ENCODE measurements at places on chromosomes 7 and 10.

GRCh38 chr10:93568105-93568390, 1.6 kb downstream of the FFAR4 start:
- DNase-seq: no peak

DNA sequence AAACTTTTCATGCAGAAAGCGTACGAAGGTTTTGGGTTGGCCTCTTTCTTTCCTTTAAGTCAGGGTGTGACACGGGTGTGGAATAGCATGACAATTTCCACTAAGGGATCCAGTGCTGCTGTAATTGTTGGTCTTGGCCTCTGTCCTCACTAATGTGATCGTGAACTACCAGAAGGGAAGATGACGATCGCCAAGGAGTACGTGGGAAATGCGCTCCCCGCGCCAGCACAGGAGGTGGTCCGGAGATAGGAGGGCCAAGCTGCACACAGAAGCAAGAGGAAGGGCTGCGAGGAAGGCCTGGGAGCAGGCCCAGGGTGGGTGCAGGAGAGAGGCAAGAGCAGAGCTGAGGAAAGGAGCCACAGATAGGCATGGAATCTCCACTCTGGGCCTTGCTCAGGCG, 79.7 kb upstream of the PODXL start:
- DNase-seq: no peak

- no peak for DNase-seq
Measured at GRCh38 chr7:8885480-8886000, 452.1 kb downstream of the NXPH1 start.

DNA sequence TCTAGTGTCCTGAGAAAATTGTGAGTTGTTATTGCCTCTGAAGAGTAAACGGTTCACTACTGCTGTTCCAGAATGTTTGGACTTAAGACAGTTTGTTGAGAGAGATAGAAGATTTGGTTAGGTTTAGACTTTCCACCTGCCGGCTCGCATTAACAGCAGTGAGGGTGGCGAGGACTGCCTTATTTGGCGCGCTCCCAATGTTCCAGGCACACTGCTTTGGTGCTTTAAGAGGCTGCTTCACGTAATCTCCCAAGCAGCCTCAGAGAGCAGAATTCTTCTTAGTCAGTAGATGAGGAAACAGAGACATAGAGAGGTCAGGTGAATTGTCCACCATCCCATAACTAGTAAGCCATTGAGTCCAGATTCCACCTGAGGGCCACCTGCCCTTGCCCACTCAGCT, 41.1 kb downstream of the GLRX3 start:
- no peak for DNase-seq

DNA sequence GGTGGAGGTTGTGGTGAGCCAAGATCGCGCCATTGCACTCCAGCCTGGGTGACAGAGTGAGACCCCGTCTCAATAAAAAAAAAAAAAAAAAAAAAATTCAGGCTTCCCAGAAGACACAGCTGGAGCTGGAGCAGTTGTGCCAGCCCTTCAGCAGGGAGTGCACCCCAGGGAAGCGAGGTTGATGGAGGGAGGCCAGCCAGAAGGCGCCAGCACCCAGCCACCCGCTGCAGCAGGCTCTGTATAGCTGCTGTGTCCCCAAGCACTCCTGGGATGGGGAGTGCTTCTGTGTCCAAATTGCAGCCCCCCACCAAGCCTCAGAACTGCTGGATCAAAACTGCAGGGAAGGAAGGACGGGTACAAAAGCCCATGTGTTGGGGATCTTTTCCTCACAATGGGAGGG, 47.8 kb downstream of the COBL start:
- no peak for DNase-seq

DNA sequence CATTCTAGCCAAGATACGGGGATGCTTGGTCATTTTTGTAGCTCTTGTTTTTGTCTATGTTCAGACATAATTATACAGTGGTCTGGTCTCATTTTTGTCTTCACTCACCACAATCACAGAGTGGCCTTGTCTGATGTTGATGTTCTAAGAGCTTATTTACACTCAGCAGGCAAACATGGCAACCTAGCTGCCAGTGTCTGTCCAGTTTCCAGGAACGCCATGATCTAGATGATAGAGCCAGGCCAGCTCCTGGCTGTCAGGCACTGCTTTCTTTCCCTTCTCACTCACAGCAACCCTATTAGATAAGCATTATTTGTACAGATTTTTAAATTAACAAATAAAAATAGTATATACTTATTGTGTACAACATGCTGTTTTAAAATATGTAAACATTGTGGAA, 98.6 kb upstream of the PHF14 start:
- DNase-seq: no peak

GRCh38 chr7:134154581-134155130, 27.5 kb downstream of the LRGUK start:
- DNase-seq: no peak

DNA sequence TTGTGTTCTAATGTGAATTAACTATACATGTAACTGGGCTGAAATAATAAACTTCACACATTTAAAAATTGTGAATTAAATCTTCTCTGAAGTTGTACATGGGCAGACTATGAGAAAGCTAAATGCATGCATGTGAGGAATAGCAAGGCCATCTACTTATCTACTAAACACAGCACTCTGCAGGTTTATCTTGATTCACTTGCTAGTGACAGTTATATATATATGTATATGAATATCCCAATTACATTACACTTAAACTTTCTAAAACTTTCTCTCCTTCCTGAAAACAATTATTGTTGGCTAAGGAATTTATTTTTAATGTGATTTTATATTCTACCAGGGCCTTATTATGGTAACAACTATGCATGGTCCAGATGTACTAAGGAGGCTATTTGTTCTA, 5.1 kb upstream of the SP4 start:
- DNase-seq: no peak

DNA sequence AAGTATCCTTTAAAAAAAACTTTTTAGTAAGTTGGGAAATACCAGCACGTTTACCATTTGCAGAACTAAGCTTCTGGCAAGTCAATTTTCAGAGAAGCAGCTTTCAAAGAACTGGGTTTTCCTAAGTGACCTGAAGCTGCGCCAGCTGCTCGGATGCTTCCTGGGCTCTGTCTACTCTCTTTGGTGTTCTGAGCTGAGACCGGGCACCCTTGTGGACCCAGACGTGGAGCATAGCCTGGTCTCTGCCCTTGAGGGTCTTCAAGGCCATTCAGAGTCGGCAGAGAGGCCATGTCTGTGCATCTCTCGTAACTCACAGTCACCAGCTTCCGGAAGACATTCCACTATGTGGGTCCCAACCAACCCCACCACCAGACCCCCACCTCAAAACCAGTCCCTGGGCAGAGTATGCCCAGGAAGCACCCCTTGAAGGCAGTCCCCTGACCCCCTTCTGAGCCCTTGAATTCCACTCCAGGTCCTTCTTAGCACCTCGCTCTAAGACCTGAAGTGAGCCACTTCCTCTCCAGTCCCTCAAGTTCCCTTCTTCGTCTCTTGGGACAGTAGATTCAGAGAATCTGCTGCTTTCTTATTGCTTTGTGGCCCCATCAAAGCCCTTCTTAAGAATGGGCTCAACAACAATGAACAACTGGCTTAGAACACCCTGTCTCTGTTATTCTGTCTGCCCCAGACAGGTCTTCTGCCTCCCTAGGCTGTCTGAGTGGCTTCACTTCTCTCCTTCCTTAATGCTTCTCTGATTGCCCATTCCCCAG, 8.5 kb downstream of the CALML5 start:
- DNase-seq: no peak

DNA sequence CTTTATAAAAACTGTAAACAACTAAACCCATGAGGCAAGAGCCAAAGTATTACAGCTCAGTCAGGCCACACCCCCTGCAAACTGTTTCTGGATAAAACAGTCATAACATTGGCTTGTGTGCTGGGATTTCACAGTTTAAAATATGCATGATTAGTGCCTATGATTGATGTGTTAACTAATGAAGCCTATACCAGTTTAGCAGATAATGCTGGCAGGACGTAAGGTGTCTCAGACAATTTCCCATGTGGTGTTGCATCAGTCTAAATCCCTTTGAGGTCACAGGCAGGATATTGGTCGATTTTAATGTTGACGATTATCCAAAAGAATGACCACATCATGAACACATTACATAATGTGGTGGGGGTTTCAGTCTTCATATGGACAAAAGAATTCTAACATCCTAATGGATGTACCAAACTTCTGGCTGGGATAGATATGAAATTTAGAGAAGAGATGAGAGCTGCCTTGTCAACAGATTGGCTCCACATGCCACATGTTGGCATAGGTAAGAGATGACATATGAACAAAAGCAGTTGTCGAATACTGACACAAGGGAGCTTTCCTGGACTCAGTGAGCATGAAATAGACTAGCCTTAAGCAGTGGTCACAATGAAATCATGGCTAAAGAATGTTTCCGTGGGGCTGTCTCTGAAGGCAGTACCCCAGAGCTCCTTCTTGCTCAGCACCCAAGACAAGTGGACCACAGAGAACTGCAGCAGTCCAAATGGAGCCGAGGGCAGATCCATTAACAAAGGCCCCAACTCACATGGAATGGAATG, 445.6 kb downstream of the GFRA1 start:
- no peak for DNase-seq

- no peak for DNase-seq
Measured at GRCh38 chr7:3158341-3158760, 114.7 kb upstream of the CARD11 start.

- no peak for DNase-seq
Measured at GRCh38 chr7:83478616-83479015, 170.3 kb downstream of the SEMA3E start.

Measured in activated gamma-delta T cell treated with anti-CD3 and anti-CD28 coated beads, Interleukin-2, amount 50 U/mL, for 16 hours (primary cell).